ENCODE measurements at places on chromosomes 5 and 9.
A peak's percentile ranks its signal among the peaks of the same experiment; 100 is the strongest.

DNA sequence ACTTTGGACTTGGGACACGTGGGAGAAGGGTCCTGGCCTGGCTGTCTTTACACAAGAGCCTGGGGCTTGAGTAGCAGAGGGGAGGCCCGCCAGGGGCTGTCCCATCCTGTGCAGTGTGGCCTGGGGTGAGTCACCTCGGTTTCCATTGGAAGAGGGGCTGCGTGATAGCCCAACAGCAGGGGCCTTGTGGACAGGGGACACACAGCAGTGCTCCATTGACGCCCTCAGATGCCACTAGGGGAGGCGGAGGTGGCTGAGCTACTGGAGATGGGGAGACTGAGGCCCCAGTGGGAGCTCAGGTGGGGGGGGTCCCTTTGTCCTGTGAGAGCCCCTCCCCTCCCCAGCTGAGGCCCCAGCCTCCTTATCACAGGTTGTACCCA is 50.0 kb upstream of the RNU6ATAC start:
- no peak for DNase-seq

DNA sequence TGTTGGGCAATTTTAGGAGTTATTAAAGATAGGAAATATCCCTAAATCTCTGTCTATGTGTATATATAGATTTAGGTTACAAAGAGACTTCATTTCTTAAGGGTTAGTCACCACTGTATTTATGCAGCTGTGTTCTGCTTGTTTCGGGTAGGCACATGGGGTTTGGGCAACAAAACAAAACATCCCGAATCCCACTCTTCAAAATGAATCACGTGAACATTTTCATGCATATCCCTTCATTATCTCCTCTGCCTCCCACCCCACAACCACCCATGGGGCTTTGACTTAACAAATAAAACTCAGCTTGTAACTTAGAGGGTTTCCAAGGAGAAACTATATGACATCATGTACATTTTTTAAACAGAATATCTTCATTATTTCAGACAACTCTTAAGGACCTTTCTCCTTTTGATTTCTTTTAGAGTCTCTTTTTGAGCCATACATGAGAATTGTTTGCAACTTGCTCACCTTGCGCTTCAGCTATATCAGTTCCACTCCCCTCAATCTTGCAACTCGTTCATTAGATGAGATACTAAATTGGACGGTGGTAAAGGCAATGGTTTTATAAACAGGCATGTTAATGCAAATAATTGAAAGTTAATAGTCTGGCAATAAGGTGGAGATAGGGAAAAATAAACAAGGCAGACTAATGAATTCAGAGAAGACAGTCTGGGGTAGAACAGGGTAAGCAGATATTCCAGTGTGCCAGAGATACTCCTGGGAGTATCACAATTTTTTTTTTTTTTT is 136.7 kb downstream of the CD180 start:
- no peak for DNase-seq

GRCh38 chr5:76513476-76513875 is 109.7 kb downstream of the F2RL2 start:
- DNase-seq: no peak

GRCh38 chr5:1884678-1885403 is 2.1 kb upstream of the IRX4 start:
- DNase-seq: no peak

DNA sequence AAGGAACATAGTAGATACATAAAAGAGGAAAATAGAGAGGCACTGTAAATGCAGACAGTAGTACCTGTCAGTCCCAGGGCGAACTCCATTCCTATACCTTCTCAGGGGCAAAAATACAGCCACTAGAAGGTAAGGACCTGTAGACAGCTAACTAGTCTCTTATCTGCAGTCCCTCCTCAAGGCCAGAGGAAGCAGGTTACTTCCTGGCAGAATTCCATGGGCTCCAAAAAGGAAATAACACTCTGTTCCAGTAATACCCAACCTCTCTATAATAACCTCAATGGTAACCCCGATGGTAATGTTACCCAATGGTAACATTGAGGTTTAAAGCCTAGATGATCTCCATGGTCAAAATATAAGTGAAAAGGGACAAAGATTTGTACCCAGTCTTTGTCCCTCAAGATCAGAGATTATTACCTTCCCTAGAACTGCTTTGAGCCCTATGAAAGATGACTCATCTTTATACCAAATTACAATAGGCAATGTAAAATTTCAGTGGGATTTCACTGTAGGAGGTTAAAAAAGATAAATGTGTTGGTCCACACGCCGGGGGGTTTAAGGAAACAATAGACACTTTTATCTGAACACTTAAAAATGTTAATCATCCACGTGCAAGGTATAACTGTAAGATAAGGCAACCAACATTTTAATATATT is 113.0 kb downstream of the DENND1A start:
- no peak for DNase-seq

GRCh38 chr5:112573441-112573840 is 154.4 kb upstream of the EPB41L4A start:
- DNase-seq: no peak

DNA sequence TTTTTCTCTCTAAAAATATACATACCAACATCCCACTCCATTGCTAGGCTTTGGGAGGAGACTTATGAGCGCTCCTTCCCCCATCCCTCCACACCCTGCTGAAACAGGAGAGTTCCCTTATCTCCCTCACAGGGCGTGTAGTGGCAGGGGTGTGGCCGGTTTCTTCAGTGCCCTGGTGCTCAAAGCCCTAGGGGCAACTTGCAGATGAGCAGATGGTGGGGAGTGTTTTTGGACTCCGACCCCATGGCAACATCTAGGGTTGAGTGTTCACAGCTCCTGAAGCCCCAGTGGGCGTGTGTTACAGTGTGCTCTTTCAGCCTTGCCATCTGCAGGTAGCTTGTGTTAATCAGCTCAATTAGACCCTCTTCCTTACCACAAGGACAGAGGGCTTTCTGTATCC is 409.5 kb downstream of the MAT2B start:
- DNase-seq: no peak

DNA sequence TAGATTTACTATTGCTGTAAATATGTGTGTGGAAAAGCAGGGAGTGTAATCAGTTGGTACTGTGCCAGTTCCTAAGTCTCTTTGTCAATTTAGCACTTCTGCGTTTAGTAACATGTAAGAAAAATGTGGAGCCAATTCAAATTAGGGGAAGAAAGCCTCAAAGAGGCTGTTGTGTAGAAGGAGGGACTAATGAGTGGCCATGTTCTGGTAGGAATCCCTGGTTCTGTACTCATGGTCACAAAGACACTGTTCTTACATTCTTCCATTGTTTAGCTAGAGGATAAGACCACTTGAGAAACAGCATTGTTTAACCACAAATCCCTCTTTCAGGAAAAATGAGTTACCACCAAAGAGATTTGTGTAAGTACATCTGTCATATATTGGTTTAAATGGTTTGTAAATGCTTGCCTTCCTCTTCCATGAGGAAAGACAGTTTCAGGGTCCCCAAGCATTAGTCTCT is 14.9 kb downstream of the ARHGEF28 start:
- peak; percentile 20 for DNase-seq

- DNase-seq: peak; percentile 70
These were observed 2.9 kb downstream of the SLC45A2 start for GRCh38 chr5:33981408-33982162.

- DNase-seq: peak; percentile 30
These were observed 65.0 kb downstream of the SLC1A1 start for GRCh38 chr9:4555236-4555635.

DNA sequence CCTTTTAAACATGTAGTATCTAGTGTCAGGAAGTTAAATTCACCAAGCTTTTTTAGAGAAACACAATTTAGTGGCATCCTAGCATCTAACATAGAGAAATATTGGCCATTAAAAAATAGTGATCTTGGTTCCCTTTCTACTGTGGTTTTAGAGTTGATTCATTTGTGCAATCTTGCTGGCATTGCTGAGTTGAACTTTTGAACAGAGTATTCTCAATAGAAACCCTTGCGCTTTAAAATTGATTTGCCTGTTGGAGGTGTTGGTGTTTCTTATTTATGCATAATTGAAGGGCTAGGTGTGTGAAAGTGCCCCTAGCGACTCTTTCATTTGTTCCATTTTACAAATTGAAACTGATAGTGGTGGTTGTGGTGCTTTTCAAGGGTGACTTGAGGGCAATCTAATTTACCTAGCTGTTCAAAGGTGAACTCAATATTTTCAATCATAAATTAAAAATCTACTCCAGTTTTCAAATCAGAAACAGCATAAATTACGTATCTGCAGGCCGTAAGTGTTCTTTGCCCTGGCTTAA is 73.0 kb upstream of the MPDZ start:
- DNase-seq: no peak

DNA sequence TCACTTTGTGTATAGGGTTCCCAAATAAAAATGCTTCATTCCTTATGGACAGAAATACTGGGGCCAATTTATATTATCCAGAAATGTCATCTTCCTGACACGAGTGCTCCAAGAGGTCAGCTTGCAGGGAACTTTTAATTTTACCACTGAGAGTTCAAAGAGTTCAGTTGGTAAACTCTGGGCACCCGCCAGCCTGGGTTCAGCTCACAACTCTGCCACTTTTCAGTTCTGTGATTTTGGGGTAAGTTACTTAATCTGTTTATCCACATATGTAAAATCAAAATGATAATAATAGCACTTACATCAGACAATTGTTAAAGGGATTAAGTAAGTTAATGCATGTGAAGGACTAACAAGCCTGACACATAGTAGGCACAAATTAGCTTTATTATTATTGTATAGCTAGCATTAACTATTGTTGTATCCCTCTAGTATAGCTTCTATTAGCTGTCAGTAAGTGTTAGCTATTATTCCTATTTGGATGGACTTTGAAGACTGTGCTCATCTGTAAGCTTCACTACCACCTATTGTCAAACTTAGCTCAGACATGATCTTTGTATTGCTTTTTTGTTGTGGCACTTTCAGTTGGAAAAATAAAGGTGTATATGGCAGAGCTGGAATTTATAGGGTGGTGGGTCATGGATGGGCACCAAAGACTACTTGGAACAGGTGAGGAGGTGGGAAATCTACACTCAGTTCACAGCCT is 1.6 kb downstream of the MEGF10 start:
- no peak for DNase-seq

DNA sequence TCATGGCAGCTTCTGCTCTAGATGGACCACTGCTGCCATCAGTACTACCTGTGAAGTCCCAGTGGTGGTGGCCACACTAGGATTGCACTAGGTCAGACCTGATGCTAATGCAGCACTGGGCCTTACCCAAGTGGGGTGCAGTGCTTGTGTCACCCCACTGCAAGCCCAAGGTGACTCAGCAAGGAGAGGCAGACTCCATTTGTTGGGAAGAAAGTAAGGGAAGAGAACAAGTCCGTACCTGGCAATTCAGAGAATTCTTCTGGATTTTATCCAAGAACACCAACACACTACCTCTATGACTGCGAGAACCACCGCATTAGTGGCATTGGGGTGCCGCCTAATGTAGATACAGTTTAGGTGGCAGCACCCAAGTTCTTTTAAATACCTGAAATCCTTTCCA is 34.0 kb upstream of the TYRP1 start:
- DNase-seq: no peak

- DNase-seq: no peak
These were observed 66.2 kb upstream of the WDR41 start for GRCh38 chr5:77558266-77558665.

- DNase-seq: no peak
These were observed 59.5 kb upstream of the ASS1 start for GRCh38 chr9:130385257-130385656.

DNA sequence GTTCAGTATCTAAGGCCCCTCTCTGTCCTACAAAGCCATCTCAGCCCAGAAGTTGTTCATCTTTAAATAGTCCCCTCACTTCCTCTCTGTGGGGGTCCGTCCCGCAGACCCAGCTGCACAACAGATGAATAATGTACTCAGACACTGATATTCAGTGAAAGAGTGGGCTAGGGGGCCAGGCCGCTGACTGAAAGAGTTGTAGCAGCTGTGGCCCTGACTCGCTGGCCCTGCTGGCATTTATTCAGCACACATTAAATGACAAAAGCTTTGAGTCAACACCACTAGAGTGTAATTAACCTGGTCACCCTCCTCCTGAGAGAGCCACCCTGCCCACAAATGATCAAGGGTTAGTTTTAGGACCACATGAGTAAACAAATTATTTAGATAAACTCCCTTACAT is 76.3 kb downstream of the MED10 start:
- DNase-seq: no peak

GRCh38 chr9:69546265-69546664 is 125.9 kb downstream of the APBA1 start:
- DNase-seq: peak; percentile 8

DNA sequence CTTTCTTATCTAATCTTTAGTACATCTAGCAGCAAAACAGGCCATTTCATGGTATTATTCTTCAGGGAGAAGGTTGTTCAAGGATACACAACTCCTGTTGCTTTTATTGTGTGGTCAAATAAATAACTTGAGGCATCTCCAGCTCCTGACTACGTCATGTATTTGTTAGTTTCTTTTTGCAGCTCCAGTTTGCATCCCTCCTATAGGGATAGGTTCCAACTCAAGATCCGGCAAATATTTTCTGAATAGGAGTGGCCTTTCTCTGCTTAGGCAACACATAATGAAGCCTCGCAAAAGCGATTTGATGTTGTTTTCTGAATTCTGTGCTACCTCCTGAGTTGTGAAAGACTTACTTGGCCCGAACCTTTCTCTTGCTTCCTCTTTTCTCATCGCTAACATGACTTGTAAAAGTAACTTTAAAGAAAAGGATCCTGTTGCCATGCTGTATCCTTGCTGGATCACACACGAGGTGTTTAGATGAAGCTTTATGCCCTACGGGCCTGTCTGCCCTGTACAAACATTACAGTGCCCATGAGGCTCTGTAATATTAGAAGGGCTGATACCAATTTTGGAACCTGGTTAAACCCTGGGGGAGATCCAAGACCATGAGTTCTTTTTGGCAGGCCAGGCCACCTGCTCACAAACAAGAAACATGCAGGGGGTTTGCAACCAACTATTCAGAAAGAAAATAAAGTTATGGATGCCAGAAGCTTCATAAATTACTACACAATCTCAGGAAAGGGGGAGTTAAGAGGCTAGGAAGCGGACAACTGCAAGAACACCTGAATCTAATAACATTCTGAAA is 149.8 kb upstream of the FGF10 start:
- DNase-seq: peak; percentile 55

DNA sequence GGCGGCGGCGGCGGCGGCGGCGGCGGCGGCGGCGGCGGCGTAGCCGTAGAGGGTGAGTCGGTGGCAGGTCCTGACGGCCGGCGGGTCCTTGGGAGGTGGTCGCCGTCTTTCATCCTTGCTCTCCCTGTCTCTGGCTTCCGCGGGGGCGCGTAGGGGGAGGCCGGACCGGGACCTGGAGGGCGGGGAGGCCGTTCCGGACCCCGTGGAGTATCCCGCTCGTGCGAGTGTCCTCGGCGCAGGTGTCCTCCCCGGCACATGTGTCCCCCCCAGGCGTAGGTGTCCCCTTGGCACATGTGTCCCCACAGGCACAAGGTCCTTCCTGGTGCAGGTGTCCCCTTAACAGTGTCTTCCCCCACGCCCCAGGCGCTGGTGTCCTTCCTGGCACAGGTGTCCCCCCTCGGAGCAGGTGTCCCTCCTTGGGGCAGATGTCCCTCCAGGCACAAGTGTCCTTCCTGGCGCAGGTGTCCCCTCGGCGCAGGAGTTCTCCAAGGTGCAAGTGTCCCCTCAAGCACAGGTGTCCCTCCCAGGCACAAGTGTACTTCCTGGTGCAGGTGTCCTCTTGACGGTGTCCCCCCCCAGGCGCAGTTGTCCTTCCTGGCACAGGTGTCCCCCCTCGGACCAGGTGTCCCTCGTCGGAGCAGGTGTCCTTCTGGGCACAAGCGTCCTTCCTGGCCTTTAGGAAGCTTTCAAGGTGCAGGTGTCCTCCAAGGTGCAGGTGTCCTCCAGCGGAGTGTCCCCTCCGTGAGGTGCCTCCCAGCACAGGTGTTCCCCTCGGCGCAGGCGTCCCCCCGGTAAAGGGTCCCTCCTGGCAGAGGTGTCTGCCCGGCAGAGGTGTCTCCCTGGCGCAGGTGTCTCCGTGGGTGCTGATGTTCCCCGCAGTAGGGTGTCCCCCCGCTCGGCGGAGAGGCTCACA is 519 bp downstream of the EXOC3 start:
- DNase-seq: no peak
